ENCODE measurements at places on chromosomes 6 and 20.

DNA sequence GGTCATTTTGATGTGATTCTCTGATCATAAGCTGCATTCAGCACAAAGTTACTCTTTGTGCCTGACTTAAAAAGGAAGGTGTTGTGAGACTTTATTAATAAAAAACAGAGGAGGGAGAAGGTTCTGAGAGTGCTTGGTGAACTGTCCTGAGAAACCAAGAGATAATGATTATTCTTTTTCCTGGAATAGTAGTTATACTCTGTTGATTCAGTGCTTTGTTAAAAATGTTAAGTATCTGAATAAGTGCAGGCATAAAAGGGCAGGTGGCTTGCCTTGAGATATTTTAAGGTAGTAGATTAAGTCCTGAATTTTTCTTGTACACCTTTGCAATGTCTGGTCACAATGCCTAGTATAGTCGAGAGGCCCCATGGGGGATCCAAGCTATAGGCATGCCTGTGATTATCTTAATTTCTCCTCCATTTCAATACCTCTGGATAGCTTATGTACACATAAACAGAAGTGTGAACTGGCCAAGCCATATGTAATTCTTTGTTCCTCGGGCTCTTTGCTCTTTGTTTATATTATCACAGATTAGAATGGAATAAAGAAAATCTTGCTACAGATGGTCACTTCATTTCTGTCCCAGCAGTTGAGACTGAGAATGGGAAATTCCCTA lies 50.0 kb downstream of the SOBP start:
- H3K27ac ChIP-seq: no peak overlapping the region
- DNase-seq: no peak
- no peaks in the 10 kb centered on the region for H3K4me1 ChIP-seq
- no peak overlapping the region for H3K4me3 ChIP-seq
- no peaks in the 10 kb centered on the region for H3K36me3 ChIP-seq
- peaks cover 8% of the 10 kb centered on the region for H3K27me3 ChIP-seq

GRCh38 chr6:31919624-31920303 lies 7.8 kb upstream of the C2 start:
- H3K4me3 ChIP-seq: no peak overlapping the region
- DNase-seq: no peak
- no peaks in the 10 kb centered on the region for H3K27me3 ChIP-seq
- no peaks in the 10 kb centered on the region for H3K36me3 ChIP-seq

DNA sequence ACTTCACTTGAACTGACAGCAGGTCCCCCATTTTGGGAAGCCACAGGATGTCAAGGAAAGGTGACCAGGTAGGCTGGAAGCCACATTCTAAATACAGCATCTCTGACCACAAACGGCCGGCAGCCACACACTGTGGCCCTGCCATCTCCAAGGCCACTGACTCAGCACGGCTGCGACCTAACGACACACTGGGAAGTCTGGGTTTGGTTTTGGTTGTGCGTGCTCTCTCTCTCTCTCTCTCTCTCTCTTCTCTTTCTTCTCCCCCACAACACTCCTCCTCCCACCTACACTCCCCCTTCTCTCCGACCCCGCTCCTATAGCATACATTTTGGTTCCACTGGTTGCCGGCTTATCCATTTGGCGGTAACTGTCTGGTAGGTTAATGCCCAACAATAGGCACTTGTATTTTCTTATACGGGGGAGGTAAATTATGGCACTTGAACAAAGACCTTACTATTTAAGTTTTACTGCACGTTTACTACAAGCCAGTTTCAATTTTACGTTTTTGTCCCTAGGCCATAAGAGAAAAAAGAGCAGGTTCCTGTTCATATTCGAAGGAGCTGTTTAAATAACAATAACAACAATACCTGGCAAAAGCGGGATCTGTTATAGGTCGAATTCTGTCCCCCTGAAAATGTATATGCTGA lies 103.6 kb downstream of the GMDS start:
- no peak overlapping the region for H3K27ac ChIP-seq
- peaks cover 20% of the 10 kb centered on the region for H3K4me1 ChIP-seq
- H3K36me3 ChIP-seq: no peaks in the 10 kb centered on the region
- no peak overlapping the region for H3K4me3 ChIP-seq

DNA sequence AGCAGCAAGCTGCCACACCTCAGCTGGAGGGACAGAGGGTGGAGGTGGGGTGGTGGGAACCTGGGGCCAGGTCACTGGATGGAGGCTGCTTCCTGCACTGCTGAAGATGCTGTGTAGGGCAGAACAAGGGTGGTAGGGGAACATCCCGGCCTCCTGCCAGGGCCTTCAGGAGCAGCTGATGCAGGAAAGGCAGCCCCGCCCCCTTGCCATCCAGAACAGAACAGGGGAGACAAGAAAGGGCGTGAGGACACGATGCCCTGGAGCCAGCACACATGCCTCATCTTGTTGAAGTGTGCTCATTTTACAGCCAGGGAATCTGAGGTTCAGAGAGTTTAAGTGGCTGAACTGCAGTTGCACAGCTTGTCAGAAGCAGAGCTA lies 43.1 kb upstream of the PHACTR3 start:
- H3K27ac ChIP-seq: no peak overlapping the region
- DNase-seq: no peak
- no peaks in the 10 kb centered on the region for H3K36me3 ChIP-seq
- H3K4me3 ChIP-seq: no peak overlapping the region
- no peaks in the 10 kb centered on the region for H3K27me3 ChIP-seq

GRCh38 chr6:16669227-16669626 lies 92.0 kb downstream of the ATXN1 start:
- H3K27ac ChIP-seq: no peak overlapping the region
- H3K27me3 ChIP-seq: no peaks in the 10 kb centered on the region
- peak; percentile 74 for DNase-seq
- peaks cover 7% of the 10 kb centered on the region for H3K4me1 ChIP-seq
- H3K4me3 ChIP-seq: no peak overlapping the region
- H3K36me3 ChIP-seq: no peaks in the 10 kb centered on the region

- no peaks in the 10 kb centered on the region for H3K27me3 ChIP-seq
- peak; percentile 42 for DNase-seq
- H3K27ac ChIP-seq: no peak overlapping the region
- H3K4me1 ChIP-seq: no peaks in the 10 kb centered on the region
- no peaks in the 10 kb centered on the region for H3K36me3 ChIP-seq
Observed at GRCh38 chr6:117555882-117556498, 46.3 kb downstream of the GOPC start.

GRCh38 chr6:108847738-108848115 lies 495 bp upstream of the ARMC2 start:
- no peaks in the 10 kb centered on the region for H3K36me3 ChIP-seq
- H3K27ac ChIP-seq: peak overlapping the region; percentile 77
- no peak for DNase-seq
- peaks cover 11% of the 10 kb centered on the region for H3K4me1 ChIP-seq
- peak overlapping the region; percentile 67 for H3K4me3 ChIP-seq

GRCh38 chr20:56372850-56373249 lies 14.1 kb downstream of the FAM210B start:
- no peaks in the 10 kb centered on the region for H3K4me1 ChIP-seq
- no peak overlapping the region for H3K27ac ChIP-seq
- no peak overlapping the region for H3K4me3 ChIP-seq
- DNase-seq: no peak
- peaks cover 4% of the 10 kb centered on the region for H3K36me3 ChIP-seq
- H3K27me3 ChIP-seq: no peaks in the 10 kb centered on the region

DNA sequence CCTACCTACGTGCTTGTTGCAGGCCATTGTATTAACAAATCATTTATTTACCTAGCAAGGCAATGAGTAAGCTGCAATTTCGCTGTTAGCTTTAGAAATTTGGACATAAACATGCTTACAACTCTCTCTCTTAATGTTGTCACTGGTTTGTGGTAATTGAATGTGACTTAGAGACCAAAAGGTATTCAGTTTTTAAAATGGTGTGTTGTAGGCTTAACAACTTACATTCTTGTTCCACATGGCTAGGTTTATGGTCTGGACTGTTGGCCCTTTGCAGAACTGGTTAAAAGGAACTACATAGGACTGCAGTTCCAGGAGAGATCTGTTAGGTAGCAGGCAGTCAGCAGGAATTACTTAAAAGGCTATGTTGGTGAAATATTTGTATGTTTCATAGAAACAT lies 10.3 kb upstream of the CTAGE9 start:
- H3K4me1 ChIP-seq: no peaks in the 10 kb centered on the region
- H3K4me3 ChIP-seq: no peak overlapping the region
- H3K27ac ChIP-seq: no peak overlapping the region
- no peaks in the 10 kb centered on the region for H3K36me3 ChIP-seq

GRCh38 chr20:62558779-62559178 lies 83.0 kb upstream of the GATA5 start:
- no peaks in the 10 kb centered on the region for H3K36me3 ChIP-seq
- peaks cover 2% of the 10 kb centered on the region for H3K27me3 ChIP-seq
- DNase-seq: no peak

- H3K4me3 ChIP-seq: no peak overlapping the region
- H3K27me3 ChIP-seq: no peaks in the 10 kb centered on the region
- no peak for DNase-seq
- H3K36me3 ChIP-seq: no peaks in the 10 kb centered on the region
- peak overlapping the region; percentile 76 for H3K27ac ChIP-seq
Observed at GRCh38 chr20:53873230-53873604, 197.2 kb downstream of the BCAS1 start.

DNA sequence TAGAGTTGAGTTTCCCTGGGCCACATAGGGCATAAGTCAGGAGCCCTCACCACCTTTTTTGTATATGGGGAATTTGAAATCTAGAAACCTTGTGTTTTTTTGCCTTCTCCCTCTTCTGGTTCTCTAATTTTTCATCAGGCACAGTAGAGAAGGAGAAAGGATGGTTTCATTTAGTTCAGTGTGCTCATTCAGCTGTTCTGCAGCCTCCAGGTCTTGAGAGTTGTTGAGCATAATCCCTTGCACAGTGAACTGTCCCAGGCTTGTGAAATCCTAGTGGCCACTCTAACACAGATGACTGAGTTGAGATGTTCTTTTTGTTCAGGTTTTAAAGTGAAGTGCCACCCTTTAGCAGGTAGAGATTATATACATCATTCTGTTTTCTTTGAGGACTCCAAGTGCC lies 183.5 kb downstream of the CDKAL1 start:
- no peaks in the 10 kb centered on the region for H3K36me3 ChIP-seq
- no peaks in the 10 kb centered on the region for H3K27me3 ChIP-seq
- no peak overlapping the region for H3K4me3 ChIP-seq
- H3K27ac ChIP-seq: no peak overlapping the region
- H3K4me1 ChIP-seq: peaks cover 5% of the 10 kb centered on the region

DNA sequence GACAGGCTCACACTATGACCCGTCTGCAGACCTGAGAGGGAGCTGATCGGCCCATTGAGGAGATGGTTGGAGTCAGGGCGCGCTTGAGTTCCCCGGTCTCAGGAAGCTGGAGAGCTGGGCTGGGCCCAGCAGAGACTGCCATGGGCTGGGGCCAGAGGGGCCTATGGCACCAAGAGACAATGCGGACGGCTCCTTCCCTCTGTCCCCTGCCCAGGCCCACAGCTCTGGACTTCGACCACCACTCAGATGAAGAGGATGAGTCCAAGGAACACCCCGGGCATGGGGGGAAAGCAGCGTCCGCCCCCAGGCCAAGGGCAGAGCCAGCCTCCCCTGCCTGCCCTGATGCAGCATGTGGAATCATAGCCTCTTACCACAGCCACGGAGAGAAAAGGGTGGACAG lies 40.2 kb upstream of the PHACTR3 start:
- no peaks in the 10 kb centered on the region for H3K36me3 ChIP-seq
- H3K4me3 ChIP-seq: no peak overlapping the region
- no peak overlapping the region for H3K27ac ChIP-seq
- DNase-seq: no peak
- no peaks in the 10 kb centered on the region for H3K27me3 ChIP-seq
- no peaks in the 10 kb centered on the region for H3K4me1 ChIP-seq

- no peak for DNase-seq
- H3K27ac ChIP-seq: no peak overlapping the region
- no peaks in the 10 kb centered on the region for H3K4me1 ChIP-seq
- H3K36me3 ChIP-seq: no peaks in the 10 kb centered on the region
- no peak overlapping the region for H3K4me3 ChIP-seq
Observed at GRCh38 chr6:143188292-143188691, 127.6 kb downstream of the AIG1 start.

DNA sequence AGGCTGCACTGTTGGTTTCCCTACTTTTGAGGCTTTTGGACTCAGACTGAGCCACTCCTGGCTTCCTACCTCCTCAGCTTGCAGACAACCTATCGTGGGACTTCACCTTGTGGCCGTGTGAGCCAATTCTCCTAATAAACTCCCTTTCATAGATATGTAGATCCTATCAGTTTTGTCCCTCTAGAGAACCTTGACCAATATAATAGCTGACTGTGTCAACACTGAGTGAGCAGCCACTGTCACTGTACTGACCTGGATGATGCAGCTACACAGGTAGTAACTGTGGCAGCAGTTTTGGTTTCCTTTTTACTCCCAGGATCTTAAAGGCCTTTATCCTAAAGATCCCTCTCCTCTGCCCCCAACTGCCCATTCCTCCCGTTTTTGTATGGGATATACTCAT lies 70.2 kb downstream of the SLC22A3 start:
- no peak overlapping the region for H3K4me3 ChIP-seq
- H3K4me1 ChIP-seq: no peaks in the 10 kb centered on the region
- H3K27ac ChIP-seq: no peak overlapping the region
- peaks cover 4% of the 10 kb centered on the region for H3K27me3 ChIP-seq
- no peak for DNase-seq
- no peaks in the 10 kb centered on the region for H3K36me3 ChIP-seq

DNA sequence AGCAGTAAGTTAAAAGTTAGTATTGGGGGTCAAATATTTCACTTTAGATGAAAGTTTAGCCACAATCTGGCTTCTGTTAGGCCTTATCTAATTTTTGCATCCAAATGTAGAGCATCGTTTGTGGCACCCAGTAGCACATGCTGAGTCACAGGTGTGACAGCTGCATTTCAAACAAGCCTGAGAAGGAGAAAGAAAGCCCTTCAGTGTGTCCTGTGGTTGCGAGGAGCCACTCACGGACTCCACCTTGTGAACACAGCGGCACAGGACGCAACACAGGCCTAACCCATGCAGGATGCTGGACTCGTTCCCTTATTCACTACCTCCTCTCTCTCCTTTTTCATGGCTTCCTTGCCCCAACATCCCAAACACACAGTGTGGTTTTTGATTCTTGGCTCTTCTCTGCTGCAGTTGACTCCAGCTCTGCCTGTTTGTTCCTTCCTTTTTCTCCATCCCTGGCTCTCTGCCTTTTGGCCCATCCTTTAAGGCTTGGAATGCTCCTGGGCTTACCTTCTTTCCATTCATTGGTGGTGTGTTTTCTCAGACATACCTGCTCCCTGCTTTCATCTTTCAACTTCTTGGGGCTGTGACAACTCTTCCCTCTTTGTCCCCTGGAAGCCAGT lies 124.2 kb downstream of the SLC16A10 start:
- no peaks in the 10 kb centered on the region for H3K27me3 ChIP-seq
- H3K4me3 ChIP-seq: no peak overlapping the region
- DNase-seq: no peak
- H3K27ac ChIP-seq: no peak overlapping the region

- no peak overlapping the region for H3K4me3 ChIP-seq
- H3K4me1 ChIP-seq: peaks cover 22% of the 10 kb centered on the region
- no peak overlapping the region for H3K27ac ChIP-seq
- H3K36me3 ChIP-seq: no peaks in the 10 kb centered on the region
- H3K27me3 ChIP-seq: no peaks in the 10 kb centered on the region
Observed at GRCh38 chr6:30814146-30815040, 69.9 kb upstream of the DDR1 start.

GRCh38 chr6:41367700-41368099 lies 32.3 kb downstream of the NCR2 start:
- H3K27me3 ChIP-seq: peaks cover 28% of the 10 kb centered on the region
- no peak overlapping the region for H3K27ac ChIP-seq
- no peak overlapping the region for H3K4me3 ChIP-seq
- peaks cover 24% of the 10 kb centered on the region for H3K4me1 ChIP-seq

- no peak for DNase-seq
- no peaks in the 10 kb centered on the region for H3K36me3 ChIP-seq
- H3K27me3 ChIP-seq: peaks cover 37% of the 10 kb centered on the region
- H3K4me3 ChIP-seq: no peak overlapping the region
- peaks cover 18% of the 10 kb centered on the region for H3K4me1 ChIP-seq
Observed at GRCh38 chr6:44000164-44000842, 126.9 kb downstream of the MRPL14 start.

GRCh38 chr6:129662980-129663431 lies 47.0 kb downstream of the ARHGAP18 start:
- H3K36me3 ChIP-seq: no peaks in the 10 kb centered on the region
- DNase-seq: no peak
- no peaks in the 10 kb centered on the region for H3K4me1 ChIP-seq
- H3K27me3 ChIP-seq: no peaks in the 10 kb centered on the region
